ENCODE measurements at places on chromosomes 12 and 14. TPM values are rescaled to one million over a fixed set of nuclear protein-coding genes. Genes with fewer than 3 reads are reported as not detected.

DNA sequence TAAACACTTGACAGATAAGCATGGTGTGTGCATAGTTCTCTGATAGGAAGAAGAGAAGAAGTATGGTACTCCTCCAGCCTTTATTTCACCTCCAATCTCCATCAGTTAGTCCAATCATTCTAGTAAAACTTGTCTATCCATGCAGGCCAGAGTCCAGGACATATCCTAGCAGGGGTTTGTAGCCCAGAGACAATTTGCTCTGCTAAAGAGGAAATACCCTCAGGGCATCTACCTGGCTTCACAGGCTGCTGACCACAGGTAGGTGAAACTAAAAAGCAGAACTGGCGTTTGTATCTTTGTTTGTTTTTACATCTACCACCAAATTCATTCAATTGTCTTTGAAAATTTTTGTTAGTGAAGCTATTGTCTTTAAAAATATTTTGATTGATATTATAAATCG, 717.6 kb downstream of the FSCB start:
- no peak for DNase-seq

BHLHE41 gene
- 0.28 TPM for total RNA-seq

KLRC2 gene
- total RNA-seq = 0.94 TPM

OXA1L gene
- total RNA-seq = 133 TPM

DNA sequence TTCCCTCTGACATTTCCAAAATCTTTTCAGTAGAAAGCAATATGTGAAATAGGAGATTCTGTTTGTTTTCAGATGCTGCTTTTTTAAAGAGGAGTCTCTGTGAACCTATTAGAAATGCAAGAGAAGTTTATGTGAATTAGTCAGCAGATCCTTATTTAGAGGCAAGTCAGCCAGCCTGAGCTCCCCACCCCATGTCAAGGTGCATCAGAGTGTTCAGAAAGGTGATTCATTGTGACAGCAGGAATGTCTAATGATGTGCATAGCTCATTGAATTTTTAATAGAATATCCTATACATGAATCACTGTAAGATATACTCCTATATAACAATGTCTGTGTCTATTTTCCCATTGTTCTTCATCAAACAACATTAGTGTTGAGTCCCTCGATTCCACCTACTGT, 1222.4 kb upstream of the USP15 start:
- no peak for DNase-seq

KRT3 gene
- total RNA-seq = not detected

DNA sequence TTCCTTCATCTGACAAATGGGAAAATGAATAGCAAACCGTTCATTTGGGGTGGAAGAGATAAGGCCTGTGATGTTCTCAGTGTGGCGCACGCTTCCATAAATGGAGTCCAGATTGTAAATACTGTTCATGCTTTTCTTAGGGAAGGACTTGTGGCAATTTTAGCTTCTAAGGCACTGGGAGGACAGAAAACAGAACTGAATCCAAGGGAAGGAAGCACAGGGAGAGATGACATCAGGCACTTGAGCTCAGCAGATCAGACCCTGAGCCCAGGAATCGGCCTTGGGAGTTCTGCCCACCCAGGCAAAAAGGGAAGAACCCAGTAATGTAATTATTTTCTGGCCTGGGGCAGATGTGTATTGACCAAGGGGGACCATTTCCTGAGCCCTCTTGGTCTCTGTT, 7.2 kb upstream of the SH2B3 start:
- DNase-seq = no peak

GRCh38 chr12:130514149-130514551, 176.5 kb downstream of the PIWIL1 start:
- DNase-seq = no peak

DNA sequence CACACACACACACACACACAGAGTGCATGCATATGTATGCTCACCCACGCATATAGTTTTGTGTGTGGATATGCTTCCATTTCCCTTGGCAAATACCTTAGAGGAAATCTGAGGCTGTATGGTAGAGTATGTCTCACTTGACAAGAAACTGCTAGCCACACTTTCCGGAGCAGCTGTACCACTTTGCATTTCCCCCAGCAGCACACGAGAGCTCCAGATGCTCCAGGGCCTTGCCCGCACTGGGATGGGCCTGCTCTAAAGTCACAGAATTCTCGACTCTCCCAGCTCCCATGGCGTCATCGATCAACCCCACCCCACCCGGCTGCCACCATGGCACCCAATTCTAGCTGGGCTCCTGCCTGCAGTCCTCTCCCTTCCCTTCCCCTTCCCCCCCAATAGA, 21.9 kb downstream of the CLMN start:
- DNase-seq = no peak

DNA sequence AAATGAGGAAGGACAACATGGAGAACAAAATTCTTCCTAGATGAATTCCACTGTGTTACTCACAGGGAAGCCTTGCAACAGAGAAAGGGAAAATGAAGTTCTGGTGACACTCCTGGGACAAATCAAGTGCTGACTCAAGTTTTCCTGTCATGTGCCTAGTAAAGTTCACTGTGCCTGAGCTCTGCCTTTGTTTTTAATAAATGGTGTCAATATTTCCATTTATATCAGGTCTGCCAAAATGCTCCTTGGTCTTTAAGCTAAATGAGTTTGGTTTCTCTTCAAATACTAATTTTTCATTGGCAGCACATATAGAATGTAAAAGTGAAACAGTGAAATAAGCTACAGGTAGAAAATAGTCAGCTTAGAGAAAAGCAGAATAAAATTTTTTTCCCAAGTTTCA, 33.0 kb downstream of the HIGD1C start:
- DNase-seq = no peak

RNU4-1 gene
- total RNA-seq = 2,356 TPM

GRCh38 chr12:6383572-6384498, at the start of gene LTBR:
LTBR (plus strand) TSS chr12:6384162; CDS start chr12:6384359, 197 bp downstream.
- no peak for DNase-seq

GRCh38 chr14:22432348-22432976, 156.6 kb downstream of the DAD1 start:
- no peak for DNase-seq

DNA sequence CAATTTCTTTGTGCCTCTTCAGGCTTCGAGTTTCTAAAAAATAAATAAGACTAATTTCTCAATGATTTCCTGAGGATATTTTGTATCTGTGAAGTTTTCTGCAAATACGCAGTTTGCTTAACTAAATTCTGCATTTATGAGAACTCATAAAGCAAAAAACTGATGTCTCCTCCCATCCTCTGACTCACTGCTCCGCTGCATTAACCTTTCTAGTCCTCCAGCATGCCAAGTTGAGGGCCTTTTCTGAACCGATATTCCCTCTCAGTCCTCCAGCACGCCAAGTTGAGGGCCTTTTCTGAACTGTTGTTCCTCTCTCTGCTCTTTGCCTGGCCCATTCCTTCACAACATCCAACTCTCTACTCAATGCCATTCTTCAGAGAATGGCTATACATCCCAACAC, 3.2 kb downstream of the IPO8 start:
- no peak for DNase-seq

CYP46A1 gene
- 0.32 TPM for total RNA-seq

GRCh38 chr14:59275668-59276067, 87.2 kb downstream of the DAAM1 start:
- no peak for DNase-seq

DNA sequence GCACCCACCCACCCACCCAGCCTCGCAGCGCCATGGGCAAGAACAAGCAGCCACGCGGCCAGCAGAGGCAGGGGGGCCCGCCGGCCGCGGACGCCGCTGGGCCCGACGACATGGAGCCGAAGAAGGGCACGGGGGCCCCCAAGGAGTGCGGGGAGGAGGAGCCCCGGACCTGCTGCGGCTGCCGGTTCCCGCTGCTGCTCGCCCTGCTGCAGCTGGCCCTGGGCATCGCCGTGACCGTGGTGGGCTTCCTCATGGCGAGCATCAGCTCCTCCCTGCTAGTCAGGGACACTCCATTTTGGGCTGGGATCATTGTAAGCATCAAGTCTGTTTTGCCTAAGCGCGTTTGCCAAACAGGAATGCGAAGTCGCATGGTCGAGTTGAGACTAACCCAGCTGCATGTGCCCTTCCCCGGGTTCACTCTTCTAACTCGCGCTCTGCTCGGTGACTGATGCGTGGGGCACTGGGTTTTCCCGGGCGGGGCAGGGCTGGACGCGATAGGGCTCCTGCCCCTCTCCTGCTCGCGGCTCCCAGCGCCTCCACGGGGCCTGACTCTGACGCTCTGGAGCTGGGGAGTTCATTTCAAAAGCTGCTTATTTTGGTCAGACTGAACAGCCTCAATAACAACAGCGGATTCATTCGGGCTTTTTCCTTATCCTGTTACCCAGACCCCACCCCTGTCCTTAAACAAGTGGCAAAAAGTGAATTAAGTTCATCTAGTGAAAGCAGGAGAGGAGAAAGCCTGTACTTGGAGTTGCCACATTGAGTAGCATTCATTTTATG, 458 bp downstream of the SSPN start:
- no peak for DNase-seq

- no peak for DNase-seq
These were observed 198.1 kb downstream of the DAD1 start for GRCh38 chr14:22390824-22391461.

DNA sequence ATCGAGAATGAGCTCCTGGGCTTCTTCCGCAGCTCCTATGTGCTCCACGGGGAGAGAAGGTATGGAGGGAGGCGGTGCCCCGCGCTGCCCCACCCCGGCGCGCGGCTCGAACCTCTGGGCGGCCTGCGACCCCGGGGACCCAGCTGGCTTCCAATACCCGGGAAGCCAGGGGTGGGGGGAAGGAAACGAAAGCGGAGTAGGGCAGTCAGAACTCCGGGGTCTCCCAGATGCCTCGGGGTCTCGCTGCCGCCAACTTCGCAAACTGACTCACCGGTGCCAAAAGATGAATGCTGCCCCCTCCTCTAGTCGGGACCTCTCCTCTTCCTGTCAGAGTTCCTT, 1.3 kb downstream of the TRHDE start:
- DNase-seq = no peak

NPFF gene
- total RNA-seq = not detected
